ENCODE measurements at places on chromosomes 7 and 10. TPM values are rescaled to one million over a fixed set of nuclear protein-coding genes. Genes with fewer than 3 reads are reported as not detected.

The CALML3 gene
- 0.08 TPM for polyA plus RNA-seq

The CTNNA3 gene
- polyA plus RNA-seq: 2.6 TPM

The ZNF789 gene
- polyA plus RNA-seq: 19.1 TPM

The POM121C gene
- 54.5 TPM for polyA plus RNA-seq

The WNT8B gene
- polyA plus RNA-seq: 1.0 TPM

The RAMP3 gene
- 10.0 TPM for polyA plus RNA-seq

The SPDYE1 gene
- 0.48 TPM for polyA plus RNA-seq

The LIPM gene
- polyA plus RNA-seq: 0.13 TPM

The SORCS1 gene
- 16.7 TPM for polyA plus RNA-seq

The ZNF503 gene
- 107 TPM for polyA plus RNA-seq

The TCAF2 gene
- polyA plus RNA-seq: 3.7 TPM

The MYL10 gene
- 0.59 TPM for polyA plus RNA-seq

The NYAP1 gene
- polyA plus RNA-seq: 2.6 TPM

The PLPP4 gene
- 8.5 TPM for polyA plus RNA-seq

The DNA2 gene
- polyA plus RNA-seq: 11.6 TPM

The GTF2IRD1 gene
- 50.3 TPM for polyA plus RNA-seq

The PFKFB3 gene
- 35.0 TPM for polyA plus RNA-seq

The HPSE2 gene
- 1.1 TPM for polyA plus RNA-seq

The DIP2C gene
- 20.7 TPM for polyA plus RNA-seq

The ELN gene
- polyA plus RNA-seq: 82.8 TPM

The NCF1 gene
- 2.0 TPM for polyA plus RNA-seq

The MET gene
- 46.0 TPM for polyA plus RNA-seq

The LIPJ gene
- polyA plus RNA-seq: 0.24 TPM

The CACNA2D1 gene
- 21.2 TPM for polyA plus RNA-seq

The NXPH1 gene
- not detected for polyA plus RNA-seq

The GRID2IP gene
- polyA plus RNA-seq: 0.54 TPM

The SFTPD gene
- polyA plus RNA-seq: 0.97 TPM

The ABCB1 gene
- polyA plus RNA-seq: 17.0 TPM

The REEP3 gene
- 26.2 TPM for polyA plus RNA-seq

The IGF2BP3 gene
- 72.2 TPM for polyA plus RNA-seq

The ABCA13 gene
- polyA plus RNA-seq: 1.0 TPM

The NRAP gene
- polyA plus RNA-seq: 0.03 TPM

The GNG11 gene
- 36.5 TPM for polyA plus RNA-seq

The GIMAP1 gene
- polyA plus RNA-seq: 2.0 TPM

The NANOS1 gene
- polyA plus RNA-seq: 3.2 TPM

The MYPN gene
- 0.10 TPM for polyA plus RNA-seq

The KLHL7 gene
- polyA plus RNA-seq: 52.9 TPM

The GDF10 gene
- 1.2 TPM for polyA plus RNA-seq

The ZNF853 gene
- polyA plus RNA-seq: 19.0 TPM

The NME8 gene
- not detected for polyA plus RNA-seq

The IFIT1 gene
- polyA plus RNA-seq: 14.8 TPM

The SPDYE6 gene
- 0.65 TPM for polyA plus RNA-seq

The DPYSL4 gene
- 22.3 TPM for polyA plus RNA-seq

The VSTM2A gene
- polyA plus RNA-seq: 2.4 TPM

The HIBADH gene
- polyA plus RNA-seq: 105 TPM
